ENCODE measurements at places on chromosomes 5 and 9.

DNA sequence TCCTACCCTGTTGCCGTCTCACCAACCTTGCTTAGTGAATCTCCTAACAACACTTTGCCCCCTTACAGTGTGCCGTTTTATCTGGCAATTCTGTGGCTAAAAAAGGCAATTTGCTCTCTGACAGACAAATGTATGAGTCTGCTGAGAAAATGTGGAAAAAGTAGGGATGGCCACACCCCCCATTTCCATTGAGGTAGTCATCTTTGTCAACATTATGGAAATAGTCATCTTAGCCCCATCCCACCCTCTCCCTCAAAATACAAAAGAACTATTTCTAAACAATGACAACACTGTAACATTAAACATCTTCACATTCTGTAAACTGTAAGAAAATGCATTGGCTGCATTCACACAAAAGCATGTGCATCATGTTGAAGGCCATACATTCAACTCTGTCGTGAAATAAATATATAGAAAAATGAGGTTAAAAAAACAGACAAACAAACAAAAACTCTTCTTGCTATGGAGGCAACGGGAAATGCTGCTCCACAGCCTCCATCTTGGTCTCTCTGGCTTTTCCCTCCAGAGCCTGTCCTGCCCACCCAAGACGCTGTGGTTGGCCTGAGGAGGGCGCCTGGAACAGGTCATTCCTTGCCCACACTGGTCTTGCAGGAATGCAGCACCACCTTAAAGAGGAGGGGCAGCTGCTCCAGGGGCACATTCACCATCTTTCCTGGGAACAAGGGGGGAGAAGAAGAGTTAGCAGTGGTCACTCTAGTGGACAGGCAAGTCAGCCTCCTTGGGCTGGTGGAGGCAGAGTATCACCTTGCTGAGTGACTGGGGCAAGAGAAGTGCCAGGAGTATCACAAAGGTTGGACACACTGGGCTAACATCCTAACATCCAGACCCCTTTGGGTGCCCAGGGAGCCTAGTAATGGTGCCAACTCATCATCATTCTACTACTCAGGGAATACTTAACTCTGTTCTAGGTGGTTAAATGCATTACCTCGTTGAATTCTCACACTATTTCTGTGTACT, 15.2 kb upstream of the NR5A1 start:
- no peak for DNase-seq

DNA sequence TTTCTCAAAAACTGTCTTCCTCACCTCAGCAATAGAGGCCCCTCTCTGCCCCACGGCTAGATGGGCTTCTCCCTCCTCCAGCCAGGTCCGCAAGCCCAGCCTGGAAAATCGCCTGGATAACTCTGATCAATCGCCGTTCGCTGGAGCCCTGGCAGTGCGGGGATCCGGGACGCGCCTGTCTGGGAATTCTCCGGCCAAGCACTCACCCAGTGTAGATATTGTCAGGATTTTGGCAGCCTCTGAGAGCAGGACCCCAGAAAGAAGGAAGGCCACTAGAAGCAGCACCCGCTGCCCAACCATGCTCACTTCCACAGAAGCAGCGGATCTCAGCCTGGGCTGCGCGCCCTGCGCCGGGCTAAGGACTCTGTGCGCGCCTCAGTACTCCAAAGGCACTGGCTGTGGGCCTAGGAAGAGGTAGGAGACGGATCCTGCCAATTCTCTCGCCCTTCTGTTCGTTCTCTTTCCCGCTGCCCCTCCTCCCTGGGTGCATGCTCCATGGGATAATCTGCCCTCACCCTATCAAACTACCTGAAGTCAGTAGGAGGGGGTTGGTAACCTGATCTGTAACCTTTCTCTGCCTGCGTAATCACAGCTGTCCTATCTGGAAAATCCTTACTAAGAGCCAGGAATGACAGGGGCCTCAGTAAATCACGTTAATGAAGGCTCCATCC, at the start of gene UGT3A1:
TSS of gene UGT3A1 (minus strand) at position 450 of the 671 bp plus-strand sequence. CDS start at position 300, 150 bp downstream.
- DNase-seq: no peak

DNA sequence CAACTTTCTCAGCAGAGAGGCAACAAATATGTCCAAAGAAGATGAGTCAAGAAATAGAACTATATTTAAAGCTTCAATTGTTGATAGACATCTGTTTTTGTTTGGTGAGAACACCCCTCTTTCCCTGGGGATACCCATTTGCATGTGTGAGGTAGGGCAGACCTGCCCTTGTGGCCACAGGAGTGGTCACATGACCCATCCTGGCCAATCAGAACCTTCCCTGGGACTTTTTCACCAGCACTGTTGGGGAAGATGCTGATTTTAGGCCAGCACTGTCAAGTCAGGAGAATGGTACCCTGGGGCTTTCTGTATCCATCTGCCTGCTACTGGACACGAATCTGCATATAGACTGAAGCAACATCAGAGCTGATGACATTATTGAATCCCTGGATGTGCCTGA, 211.2 kb downstream of the CDK5RAP2 start:
- no peak for DNase-seq

GRCh38 chr5:134994560-134995156, 27.0 kb downstream of the CATSPER3 start:
- DNase-seq: no peak

GRCh38 chr9:113641100-113641885, 177.8 kb downstream of the RGS3 start:
- no peak for DNase-seq

DNA sequence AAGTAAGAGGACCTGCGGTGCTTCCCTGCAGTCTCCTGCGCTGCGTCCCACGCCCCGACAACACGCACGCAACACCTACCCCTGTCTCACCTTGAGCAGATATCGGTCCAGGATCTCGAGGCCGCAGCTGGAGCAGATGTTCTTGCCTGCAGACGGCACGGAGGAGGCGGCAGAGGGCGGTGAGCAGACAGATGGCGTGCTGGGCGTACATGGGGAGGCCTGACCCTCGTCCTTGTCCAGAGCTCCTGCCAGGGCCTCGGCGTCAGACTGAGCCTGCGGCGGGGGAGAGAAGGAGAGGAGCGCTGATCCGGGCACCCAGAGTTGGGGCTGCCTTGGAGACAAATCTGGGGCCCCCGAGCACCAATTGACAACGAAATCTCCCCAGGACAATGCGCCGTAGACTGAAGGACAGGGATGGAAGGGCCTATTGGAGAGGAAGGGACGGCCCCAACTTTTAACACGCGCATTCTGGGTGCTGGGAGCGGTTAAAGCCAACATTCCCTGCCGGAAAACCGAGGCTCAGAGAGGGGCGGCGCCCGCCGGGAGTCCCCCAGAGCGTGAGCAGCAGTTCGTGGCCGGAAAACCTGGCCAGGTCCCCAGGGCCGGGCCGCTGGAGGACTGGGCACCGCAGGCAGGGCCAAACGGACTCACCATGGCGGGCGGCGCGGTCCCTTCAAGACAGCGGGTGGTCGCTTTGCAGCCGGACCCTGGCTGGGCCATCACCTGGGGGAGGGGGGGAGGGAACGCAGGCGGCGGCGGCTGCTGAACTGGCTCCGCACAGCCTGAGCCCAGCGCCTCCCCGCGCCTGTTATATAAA, 1.8 kb downstream of the LHX6 start:
- DNase-seq: no peak

DNA sequence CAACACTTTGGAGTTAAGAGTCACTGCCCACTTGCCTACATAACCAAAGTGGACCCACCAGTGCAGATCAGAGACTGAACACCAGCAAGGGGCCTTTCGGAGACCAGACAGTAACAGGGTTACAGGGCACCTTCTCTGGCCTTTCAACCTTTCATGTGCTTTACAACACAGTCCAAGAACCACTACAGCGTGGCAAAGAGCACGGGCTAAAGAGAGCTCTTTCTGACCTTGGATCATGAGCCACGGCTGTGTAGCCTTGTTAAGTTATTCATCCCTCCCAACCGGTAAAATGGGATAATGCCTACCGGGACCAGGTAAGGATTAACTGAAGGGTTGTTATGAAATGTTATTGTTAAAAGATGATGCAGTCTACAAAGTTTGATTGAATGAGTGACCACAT, 75.0 kb downstream of the TLE1 start:
- DNase-seq: no peak

All from occipital lobe (tissue), 3 donors.